ENCODE measurements at places on chromosomes 7 and 10. TPM values are rescaled to one million over a fixed set of nuclear protein-coding genes. Genes with fewer than 3 reads are reported as not detected.

The PRPS1L1 gene
- not detected for total RNA-seq

The AEBP1 gene
- total RNA-seq: 15.7 TPM

The C10orf143 gene
- total RNA-seq: 4.4 TPM

The ARHGEF5 gene
- 8.2 TPM for total RNA-seq

DNA sequence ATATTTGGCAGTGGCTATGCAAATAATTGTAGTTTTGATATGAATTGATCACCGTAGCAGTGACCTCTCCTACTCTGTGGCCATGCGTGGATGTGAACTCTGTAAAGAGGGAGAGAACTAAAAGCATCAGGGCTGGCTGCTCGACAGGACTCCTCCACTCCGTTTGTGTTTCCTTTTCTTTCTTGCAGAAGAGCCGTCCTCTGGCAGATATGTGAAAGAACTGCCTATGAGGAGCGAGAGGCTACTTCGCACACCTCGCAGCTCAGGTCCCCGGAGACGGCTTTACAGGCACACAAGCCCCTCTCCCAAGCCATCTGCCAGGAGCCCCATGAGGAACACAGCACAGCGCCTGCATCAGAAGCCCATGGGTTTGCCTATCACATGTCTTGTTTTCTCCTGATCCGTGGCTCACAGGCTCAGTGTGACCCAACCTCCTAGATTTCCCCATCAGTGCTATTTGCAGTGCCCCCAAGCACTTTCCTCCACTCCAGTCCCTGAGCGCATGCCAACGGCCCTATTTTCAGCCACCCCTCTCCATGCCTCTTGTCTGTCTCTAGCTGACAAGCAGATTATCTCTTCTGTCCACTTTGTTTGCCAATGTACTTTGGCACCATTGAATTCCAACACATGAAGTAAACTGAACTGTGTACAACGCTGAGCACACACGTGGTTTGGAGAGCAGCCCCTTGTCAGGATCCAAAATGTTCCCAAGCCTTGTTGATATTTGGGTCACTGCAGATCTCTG lies 164.3 kb upstream of the AKR1E2 start:
- no peaks in the 10 kb centered on the region for H3K36me3 ChIP-seq
- peaks cover 36% of the 10 kb centered on the region for H3K27me3 ChIP-seq

DNA sequence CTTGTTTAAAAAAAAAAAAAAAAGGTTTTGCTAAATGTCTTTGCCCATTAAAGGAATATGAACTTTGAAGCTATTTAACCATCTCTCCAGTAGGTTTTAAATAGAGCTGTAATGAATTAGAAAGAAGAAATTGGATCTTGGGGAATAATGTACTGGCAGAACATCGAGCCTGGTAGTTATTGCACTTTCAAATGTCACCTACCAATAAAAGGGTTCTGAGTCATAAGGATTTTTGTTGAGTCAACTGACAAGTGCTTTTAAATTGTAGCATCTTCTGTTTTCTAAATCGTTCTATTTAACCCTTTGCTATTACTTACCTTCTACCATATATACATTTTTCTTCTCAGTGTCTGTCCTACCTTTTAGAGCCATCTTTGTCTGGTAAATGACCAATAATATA lies 10.7 kb downstream of the CUTC start:
- H3K27ac ChIP-seq: no peak overlapping the region
- peaks cover 2% of the 10 kb centered on the region for H3K4me1 ChIP-seq
- DNase-seq: no peak
- peaks cover 72% of the 10 kb centered on the region for H3K36me3 ChIP-seq

GRCh38 chr7:105198223-105198622 lies 184.2 kb downstream of the KMT2E start:
- no peaks in the 10 kb centered on the region for H3K27me3 ChIP-seq
- no peak for DNase-seq
- no peaks in the 10 kb centered on the region for H3K4me1 ChIP-seq
- H3K4me3 ChIP-seq: no peak overlapping the region
- peaks cover 14% of the 10 kb centered on the region for H3K36me3 ChIP-seq
- no peak overlapping the region for H3K27ac ChIP-seq

- no peak overlapping the region for H3K27ac ChIP-seq
- DNase-seq: no peak
- no peak overlapping the region for H3K4me3 ChIP-seq
- no peaks in the 10 kb centered on the region for H3K27me3 ChIP-seq
- H3K4me1 ChIP-seq: no peaks in the 10 kb centered on the region
These were observed 621.8 kb upstream of the FZD8 start for GRCh38 chr10:36263871-36264270.

DNA sequence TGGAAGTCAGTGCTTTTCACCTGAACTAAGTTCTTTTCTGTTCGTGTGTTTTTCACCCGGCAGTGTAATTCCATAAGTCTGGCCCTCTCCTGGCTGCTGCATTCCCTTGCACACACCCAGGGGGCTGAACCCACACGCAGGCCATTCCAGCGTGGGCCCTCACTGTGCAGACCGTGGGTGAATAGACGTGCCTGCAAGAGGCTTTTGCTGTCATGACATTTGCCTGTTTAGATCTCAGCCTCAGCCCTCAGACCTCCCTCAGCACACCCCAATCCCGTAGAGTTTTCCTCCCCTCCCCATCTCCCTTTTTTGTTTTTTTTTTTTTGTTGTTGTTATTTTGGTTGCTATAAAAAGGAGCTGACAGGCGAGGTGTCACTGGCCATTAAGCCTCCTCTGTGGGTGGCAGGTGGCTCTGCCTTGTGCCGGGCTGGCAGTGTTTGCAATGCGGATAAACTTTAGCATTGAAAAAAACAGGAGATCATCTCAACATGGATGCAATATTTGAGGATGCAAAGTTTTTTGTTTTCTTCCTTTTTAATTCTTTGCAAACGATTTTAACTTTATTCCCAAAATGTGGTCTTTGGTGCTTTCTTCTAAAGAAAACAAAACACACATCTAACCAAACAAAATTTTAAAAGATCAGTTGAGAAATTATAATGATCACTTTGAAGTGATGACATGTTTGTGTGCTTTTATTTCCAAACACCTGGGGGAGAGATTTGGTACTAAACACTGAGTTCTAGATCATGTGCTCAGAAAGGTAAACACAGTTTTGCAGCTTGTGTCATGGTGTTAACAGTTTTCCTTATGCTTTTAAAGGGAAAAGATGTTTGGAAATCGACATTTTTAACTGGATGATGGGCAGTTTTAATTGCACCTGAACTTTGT lies 58.8 kb downstream of the WDR37 start:
- H3K36me3 ChIP-seq: peaks cover 85% of the 10 kb centered on the region
- H3K4me1 ChIP-seq: peaks cover 36% of the 10 kb centered on the region
- H3K4me3 ChIP-seq: no peak overlapping the region
- H3K27ac ChIP-seq: no peak overlapping the region
- H3K27me3 ChIP-seq: no peaks in the 10 kb centered on the region

DNA sequence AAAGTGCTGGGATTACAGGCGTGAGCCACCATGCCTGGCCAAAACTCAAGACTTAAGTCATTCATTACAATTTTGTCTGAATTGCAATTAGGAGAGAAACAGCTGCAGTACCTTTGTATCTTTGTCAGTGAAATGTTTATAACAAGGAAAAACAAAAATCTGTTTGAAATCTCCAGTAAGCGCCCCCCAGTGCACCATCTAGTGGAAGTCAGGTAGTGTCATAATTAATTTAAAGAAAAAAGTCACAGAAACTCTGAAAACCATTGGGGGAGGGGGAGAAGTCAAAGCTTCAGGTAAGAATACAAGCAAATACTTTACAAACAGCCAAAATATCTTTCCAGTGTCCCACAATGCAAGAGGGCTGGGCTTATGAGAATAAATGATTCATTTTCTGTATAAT lies 2.8 kb downstream of the MPP7 start:
- H3K36me3 ChIP-seq: no peaks in the 10 kb centered on the region
- H3K4me3 ChIP-seq: no peak overlapping the region
- H3K27me3 ChIP-seq: peaks cover 10% of the 10 kb centered on the region
- no peak overlapping the region for H3K27ac ChIP-seq
- DNase-seq: peak; percentile 37
- peaks cover 41% of the 10 kb centered on the region for H3K4me1 ChIP-seq

- no peak overlapping the region for H3K4me3 ChIP-seq
- no peak overlapping the region for H3K27ac ChIP-seq
- H3K4me1 ChIP-seq: no peaks in the 10 kb centered on the region
- peaks cover 3% of the 10 kb centered on the region for H3K27me3 ChIP-seq
- H3K36me3 ChIP-seq: no peaks in the 10 kb centered on the region
These were observed 15.7 kb upstream of the FLNC start for GRCh38 chr7:128814499-128814898.

DNA sequence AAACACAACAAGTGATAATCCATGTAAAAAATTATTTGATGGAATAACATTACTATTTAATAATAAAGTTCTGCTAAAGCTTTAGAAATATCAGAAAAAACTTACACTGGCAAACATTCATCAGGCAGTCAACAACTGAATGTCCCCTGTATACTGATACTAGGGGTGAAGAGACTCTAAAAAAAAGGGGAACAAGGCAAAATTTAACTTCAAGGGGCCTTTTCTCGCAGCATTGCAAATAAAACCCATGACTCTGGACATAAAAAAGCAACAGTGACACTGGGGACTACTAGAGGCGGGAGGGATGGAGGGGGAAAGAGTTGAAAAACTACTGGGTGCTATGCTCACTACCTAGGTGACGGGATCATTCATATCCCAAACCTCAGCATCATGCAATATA lies 5.8 kb upstream of the IFRD1 start:
- H3K27ac ChIP-seq: no peak overlapping the region
- no peak overlapping the region for H3K4me3 ChIP-seq
- H3K27me3 ChIP-seq: no peaks in the 10 kb centered on the region
- DNase-seq: no peak
- no peaks in the 10 kb centered on the region for H3K36me3 ChIP-seq

DNA sequence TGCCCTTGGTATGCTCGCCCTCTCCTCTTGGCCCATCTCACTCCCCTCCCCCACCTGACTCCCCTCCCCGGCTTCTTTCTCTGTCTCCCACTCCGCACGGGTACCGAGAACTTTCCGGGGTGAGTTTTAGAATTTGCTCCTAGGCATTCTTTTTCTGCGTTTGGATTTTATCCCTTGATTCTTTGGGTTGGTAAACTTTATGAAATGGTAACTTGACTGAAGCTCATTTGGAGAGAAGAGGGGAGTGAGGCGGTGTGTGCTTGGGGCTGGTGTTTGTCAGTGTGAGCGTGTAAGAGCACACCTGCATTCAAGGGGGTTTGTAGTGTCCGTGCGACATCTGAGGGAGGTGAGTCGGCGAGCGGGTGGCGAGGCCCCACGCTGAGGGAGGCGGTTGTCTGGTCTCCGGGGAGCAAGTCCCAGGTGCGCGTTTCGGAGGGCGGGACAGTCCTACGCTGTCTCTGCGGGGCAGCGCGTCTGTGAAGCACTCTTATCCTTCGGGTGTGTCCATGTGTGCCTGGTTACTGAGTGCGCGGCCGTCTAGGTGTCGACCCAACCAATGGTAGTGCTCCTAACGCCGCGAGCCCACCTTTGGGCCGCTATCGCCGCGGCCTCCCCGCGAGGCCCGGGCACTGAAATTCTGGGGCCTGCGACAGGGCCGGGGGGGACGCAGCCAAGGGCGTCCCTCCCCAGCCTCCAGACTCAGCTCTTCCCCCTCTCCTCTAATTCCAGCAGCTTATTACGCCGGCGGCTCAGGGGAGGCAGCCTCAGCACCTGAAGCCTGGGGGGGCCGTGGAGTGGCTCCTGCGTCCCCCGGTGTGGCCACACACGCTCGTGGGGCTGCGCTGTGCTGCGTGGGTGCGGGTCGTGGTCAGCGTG lies 2.6 kb upstream of the ZNF503 start:
- peaks cover 3% of the 10 kb centered on the region for H3K36me3 ChIP-seq
- H3K27ac ChIP-seq: no peak overlapping the region
- no peak for DNase-seq
- H3K4me3 ChIP-seq: no peak overlapping the region
- H3K27me3 ChIP-seq: peaks cover 72% of the 10 kb centered on the region
- H3K4me1 ChIP-seq: peaks cover 45% of the 10 kb centered on the region

DNA sequence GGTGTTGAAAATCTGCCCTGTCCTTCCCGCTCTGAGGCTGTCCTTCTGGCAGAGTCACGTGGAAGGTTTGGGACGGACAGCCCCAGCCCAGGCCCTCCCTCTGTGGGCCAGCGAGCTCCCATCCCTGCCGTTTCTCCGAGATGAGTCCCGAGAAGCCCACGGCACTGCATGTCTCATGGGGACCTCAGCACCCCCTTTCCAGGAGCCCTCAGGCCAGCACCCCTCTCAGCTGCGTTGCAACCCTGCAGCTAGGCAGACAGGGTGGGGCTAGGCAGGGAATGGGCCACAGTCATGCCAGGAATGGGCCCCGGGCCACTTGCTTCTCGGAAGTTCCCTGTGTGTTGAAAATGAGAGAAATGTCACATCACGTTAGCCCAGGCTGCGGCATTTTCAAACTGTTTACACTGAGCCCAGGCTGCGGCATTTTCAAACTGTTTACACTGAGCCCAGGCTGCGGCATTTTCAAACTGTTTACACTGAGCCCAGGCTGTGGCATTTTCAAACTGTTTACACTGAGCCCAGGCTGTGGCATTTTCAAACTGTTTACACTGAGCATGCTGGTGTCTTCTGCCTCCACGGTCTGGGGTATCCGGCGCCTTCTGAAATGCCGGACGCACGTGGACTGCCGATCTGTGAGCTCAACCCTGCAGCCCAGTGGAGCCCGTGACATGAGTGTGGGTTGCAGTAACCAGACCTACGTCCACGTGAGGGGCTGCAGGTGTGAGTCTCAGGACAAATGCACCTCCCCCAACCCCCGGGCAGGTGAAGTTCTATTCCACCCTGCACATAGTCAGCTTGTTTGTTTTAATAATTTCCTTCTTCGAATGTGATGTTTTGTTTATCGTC lies 42.6 kb downstream of the FAM20C start:
- H3K4me1 ChIP-seq: no peaks in the 10 kb centered on the region
- no peaks in the 10 kb centered on the region for H3K36me3 ChIP-seq
- no peak overlapping the region for H3K27ac ChIP-seq

Data from activated CD8-positive, alpha-beta T cell treated with anti-CD3 and anti-CD28 coated beads, Interleukin-2, amount 10 ng/mL, durations not matched to agents 7 days and 5 days (primary cell).